BE2C (cell line): ENCODE measurements at places on chromosomes 12 and 14.

DNA sequence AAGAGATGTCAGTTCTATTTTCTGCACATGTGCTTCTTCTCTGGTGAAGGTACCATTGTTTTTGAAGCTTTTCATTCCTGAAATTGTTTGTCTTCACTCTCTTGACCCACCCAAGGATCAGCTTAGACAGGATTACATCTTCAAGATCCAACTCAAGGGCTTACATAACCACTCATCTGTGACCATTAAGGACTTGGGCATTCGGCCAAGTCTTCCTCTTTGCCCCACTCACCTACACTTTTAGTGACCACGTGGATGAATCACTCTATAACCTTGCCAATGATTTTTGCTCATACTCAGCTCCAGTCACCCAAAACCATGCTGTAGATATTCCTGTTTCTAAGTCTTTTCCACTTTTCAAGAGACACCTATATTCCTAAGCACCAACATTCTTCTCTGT is 36.5 kb upstream of the SSTR1 start:
- DNase-seq, result no peak

GRCh38 chr12:7144414-7145120 is 14.4 kb downstream of the CLSTN3 start:
- DNase-seq, result no peak

DNA sequence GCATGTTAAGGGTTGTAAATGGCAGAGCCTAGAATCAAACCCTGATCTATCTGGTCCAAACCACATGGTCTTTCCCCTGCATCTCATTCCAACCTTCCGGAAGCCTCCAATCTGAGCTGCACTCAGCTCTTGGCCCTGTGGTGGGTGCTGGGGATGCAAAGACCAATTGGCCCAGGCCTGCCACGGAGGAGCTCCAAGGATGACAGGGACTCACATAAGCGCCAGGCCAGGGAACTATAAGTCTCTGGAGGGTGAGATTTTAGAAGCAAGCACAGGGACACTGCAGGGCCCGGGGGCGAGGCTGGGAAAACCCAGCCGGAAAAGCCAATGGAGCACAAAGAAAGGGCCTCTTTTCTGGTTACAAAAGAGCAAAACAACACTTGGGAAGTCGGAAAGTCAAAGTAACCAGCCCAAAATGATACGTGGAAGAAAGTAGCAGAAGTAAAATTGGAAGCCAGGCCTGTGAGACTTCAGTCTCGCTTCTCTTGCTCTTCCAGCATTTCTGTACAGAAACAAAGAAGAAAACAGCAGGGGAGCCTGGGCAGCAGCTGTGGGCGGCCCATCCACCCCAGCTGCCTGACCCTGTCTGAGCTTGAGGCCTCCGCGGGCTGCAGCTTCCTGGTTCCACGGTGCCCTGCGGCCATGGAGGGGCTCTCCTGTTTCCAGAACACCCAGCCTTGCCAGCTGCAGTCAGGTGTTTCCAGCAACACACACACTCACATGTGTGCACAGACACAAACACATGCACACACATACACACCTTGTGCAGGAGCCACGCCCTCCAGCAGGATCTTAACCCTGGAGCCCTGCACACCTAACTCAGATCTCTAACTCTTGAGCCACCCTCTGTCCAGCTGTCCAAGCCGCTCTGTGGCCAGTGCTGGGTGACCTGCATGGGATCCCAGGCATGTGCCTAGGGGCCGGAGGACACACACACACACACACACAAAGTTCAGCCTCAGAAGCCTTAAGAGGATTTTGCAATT is 178.2 kb downstream of the BCL11B start:
- DNase-seq, result no peak

- peak; percentile 63 for DNase-seq
These were observed 8.9 kb downstream of the ANG start for GRCh38 chr14:20697273-20698017.

- peak; percentile 3 for DNase-seq
These were observed 203.5 kb downstream of the ATXN7L3B start for GRCh38 chr12:74741112-74741511.

DNA sequence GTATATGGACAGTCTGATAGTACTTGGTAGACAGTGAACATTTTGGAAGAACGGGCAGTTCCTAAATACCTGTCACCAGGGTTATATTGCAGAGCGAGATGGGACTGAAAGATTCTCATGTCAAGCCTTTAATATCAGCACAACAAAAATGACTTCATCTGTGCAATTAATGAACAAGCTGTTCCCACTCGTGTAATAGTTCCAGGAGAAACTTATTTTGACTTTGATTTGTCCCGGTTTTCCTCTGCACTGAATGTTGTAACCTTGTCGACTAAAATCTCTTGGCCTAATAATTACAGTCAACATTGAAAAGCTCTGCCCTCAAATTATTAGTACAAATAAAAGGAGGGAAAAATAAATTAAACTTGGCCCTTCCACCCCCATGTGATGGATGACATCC is 79.5 kb downstream of the WASHC3 start:
- no peak for DNase-seq

DNA sequence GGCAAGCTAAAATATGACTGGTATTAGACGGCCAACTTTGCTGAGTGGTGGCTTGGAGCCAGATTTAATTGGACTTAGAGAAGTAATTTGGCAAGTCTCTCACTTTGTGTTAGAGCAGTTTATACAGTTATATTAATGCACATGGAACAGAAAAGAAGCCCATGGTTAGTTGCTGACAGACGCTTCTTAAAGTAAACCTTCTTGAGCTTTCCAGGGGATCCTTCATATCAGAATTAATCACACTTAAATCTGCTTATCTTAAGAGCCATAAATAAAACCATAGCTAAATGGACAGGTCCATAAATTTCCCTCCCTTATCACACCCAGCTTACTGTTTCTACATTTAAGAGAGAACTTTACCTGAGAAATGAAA is 9.6 kb downstream of the GSG1 start:
- no peak for DNase-seq
